Left ventricle myocardium inferior (tissue), 1 donor: ENCODE measurements at places on chromosomes 5 and 9. TPM values are rescaled to one million over a fixed set of nuclear protein-coding genes. Genes with fewer than 3 reads are reported as not detected.
A peak's percentile ranks its signal among the peaks of the same experiment; 100 is the strongest.

The BTNL9 gene
- total RNA-seq = 38.5 TPM

The AQP3 gene
- 13.6 TPM for total RNA-seq

The PAX5 gene
- not detected for total RNA-seq

The SLC6A7 gene
- not detected for total RNA-seq

The FBP2 gene
- 0.33 TPM for total RNA-seq

The ADAMTSL2 gene
- 6.0 TPM for total RNA-seq

The GABRA1 gene
- total RNA-seq = not detected

- DNase-seq = no peak
These were observed 162.2 kb downstream of the OXCT1 start for GRCh38 chr5:41707853-41708603.

DNA sequence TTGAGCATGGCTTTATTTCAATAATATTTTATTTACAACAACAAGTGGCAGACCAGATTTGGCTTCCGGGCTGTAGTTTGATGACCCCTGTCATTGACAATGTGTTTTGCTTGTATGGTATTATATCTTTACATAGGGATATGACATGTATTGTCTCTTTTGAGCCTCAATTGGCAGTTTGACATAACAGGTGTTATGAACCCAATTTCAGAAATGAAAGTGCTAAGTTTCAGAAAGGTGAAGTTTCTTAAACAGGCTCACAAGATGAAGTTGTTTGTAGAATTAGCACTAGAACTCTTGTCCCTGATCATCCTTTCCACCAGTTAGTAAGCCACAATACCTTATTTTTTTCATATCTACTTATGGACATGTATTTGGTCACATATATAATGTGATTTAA is 303.0 kb upstream of the GRIA1 start:
- DNase-seq = no peak

DNA sequence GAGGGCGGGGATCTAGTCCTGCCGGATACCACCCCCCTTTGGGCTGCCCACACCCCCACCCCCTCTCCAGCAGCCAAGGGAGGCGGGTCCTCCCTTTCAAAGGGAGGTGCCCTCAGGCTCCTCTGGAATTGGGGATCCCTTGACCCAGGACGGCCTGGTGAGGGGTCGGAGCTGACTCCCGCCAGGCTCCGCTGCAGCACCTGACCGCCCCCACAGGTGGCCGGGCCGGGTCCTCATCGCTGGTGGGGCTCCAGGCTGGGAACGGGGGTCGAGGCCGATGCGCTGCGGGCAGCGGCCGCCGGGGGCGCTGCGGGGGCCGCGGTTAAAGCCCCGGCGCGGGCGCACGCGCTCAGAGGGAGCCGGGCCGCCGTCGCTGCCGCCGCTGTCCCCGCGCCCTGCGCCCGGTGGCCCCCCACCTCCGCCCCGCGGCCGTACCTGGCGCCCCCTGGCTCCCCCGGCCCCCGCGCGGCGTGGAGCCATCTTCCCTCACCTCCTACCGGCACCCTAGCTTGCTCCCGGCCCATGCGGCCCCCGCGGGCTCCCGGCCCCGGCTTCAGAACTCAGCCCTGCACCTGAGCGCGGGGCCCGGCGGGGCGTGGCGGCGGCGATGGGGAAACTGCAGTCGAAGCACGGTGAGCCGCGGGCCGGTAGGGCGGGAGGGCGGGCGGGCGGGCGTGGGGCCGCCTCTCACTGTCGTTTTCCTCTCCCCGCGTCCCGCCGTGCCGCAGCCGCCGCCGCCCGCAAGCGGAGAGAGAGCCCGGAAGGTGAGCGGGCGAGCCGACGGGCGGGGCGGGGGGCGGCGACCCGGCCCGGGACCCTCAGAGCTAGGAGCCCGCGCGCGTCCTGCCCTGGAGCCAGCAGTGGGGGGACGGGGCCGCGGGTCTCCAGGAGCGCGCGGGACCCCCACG is at the start of gene NKD2:
Gene NKD2 (plus strand): TSS at position 352 of the 908 bp plus-strand sequence. CDS start 256 bp downstream, at position 608.
- DNase-seq = peak; percentile 25

DNA sequence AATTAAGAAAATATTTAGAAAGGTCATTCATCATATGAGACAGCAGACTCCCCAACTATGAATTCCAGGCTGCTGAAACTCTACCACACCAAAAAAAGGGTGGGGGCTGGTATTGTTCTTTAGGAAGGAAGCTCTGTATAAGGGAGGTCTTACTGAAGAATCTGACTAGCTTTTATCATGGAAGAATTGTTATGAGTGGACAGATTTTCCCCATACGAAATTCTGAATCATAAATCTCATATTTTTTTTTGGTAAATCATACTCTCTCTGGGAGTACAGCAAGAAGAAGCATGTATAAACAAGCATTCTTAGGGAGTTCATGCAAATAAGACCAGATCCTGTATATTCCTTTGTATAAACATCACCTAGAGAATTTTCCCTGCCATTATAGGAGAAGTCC is 220.0 kb downstream of the SLC12A2 start:
- no peak for DNase-seq

DNA sequence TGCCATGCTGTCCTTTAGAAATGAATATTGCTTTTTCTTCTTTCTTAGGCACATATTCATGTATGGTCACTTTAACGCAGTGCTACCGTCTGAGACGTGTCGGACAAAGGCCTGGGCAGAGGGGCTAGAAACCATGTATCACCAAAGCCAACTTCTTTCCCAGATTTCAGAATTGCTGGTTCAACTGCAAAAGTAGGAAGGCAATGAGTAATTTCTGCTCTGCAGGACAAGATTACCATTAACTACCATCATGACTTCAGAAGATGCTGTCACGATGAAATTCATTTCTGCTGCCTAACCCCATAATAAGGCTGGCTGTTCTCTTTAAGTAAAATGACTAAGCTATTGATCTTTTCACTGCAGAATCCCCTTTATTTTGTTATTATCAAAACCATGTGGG is 306.7 kb downstream of the PDE4D start:
- no peak for DNase-seq

DNA sequence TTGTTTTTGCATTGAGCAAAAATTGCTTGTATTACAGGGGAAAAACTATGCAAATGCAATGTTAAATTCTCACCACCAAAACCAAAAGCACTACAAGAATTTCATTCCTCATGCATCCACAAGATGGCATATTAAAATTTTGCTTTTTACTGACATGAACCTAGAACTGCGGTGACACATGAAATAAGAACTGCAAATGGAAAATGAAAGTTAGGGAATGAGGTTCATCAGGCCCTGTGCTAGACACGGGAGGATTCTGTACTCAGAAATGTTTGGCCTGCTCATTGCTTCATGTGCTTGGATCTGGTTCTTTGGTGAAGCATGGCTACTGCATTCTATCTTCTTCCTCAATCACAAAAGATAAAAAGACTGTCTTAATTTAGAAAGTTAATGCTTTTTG is 9.1 kb upstream of the RFK start:
- no peak for DNase-seq

DNA sequence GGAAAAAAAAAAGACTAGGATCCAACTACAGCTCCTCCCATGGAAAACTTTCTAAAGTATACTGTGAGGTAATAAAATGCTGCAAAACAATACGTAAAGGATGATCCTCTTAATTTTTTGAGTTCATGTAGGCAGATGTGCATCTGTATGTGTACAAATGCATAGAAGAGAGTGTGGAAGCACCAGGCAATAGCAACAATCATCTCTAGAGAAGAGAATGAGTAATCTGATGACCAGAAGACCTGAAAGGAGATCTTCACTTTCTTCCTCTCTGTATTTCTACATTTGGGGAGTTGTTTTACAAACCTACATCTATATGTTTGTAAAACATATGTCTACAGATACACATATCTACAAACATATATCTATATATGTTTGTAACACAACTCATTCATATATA is 29.3 kb upstream of the SPDL1 start:
- no peak for DNase-seq

DNA sequence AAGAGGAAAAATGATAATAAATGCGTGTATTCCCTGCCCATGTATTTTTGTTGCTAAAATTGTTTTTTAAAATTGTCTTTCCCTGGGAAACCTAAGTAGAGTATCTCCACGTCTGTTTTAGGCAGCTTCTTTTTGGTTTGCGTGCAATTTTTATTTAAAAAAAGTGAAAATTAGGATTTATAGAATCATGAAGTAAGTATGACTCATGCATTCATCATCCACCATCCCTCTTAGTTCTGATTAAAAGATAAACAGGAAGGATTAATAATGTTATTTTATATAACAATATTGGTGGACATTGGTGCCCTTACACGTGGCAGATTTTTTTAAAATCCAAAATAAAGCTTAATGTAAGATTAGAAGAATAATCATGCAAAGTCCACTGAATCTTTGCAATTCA is 358.7 kb downstream of the MED10 start:
- no peak for DNase-seq

DNA sequence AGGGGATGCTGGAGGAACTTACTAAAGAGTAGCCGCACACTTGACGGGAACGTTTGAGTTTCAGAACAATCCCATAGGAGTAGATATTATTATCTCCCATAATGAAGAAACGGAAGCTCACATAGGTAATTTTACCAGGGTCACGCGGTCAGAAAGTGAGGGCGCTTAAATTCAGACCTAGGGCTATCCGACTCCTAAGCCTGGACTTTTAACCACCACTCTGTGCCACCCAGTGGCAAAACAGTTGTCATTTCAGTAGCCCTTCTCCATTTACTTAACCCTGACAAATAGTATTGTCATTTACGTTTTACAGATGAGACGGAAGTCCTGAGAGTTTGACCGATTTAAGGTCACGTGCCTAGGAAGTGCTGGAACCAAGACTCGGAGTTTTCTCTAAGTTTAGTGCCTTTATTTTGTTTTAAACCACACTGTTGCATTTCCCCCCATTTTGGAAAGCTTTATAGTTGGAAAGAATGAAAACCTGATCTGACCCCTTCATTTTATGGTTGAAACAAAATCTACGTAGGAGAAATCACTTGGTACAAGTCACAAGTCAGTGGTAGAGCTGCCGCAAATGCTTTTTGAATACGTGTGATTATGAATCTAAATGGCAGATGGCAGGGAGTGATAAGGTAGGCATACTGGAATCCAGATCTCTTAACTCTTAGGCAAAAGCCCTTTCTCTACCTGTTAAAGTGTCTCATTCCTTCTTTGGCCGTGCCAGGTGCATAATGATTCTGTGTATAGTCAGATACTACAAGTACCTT is 650 bp downstream of the MRRF start:
- DNase-seq = no peak

GRCh38 chr9:96726946-96727345 is 50.9 kb downstream of the ZNF510 start:
- DNase-seq = no peak

GRCh38 chr9:115071176-115071575 is 46.8 kb downstream of the TNC start:
- DNase-seq = no peak

- no peak for DNase-seq
These were observed 50.7 kb downstream of the TRIP13 start for GRCh38 chr5:943201-943917.

- no peak for DNase-seq
These were observed 604.1 kb downstream of the TAF11L14 start for GRCh38 chr5:18238321-18238720.

GRCh38 chr9:133583586-133583985 is 25.6 kb downstream of the FAM163B start:
- DNase-seq = peak; percentile 91

DNA sequence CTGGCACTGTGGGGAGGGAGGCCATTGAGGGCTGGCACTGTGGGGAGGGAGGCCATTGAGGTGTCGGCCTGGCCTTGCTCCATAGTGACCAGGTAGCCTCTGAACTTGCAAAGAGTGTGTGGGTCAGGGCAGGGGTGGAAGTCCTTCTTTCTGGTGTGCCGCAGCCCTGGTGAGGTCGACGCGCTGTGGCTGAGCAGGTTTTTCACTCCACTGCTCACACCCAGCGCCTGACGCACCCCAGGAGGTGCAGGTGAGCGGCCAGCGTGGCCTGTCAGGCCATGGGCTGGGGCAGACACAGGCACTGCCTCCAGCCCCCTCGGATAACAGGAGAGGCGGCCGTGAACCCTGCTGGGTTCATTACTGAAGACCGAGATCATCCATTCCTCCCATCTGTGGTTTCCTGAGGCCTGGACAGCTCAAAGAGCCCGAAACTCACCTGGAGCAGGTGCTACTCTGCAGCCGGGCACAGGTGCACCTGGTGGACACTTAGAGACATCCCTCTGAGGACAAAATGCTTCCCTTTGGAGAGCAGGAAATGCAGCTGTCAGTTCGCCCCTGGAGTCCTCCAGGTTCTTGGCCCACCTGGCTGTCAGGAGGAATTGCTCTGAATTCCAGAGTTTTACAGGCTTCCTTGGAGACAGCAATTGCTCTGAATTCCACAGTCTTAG is 32.4 kb downstream of the LHX3 start:
- no peak for DNase-seq

DNA sequence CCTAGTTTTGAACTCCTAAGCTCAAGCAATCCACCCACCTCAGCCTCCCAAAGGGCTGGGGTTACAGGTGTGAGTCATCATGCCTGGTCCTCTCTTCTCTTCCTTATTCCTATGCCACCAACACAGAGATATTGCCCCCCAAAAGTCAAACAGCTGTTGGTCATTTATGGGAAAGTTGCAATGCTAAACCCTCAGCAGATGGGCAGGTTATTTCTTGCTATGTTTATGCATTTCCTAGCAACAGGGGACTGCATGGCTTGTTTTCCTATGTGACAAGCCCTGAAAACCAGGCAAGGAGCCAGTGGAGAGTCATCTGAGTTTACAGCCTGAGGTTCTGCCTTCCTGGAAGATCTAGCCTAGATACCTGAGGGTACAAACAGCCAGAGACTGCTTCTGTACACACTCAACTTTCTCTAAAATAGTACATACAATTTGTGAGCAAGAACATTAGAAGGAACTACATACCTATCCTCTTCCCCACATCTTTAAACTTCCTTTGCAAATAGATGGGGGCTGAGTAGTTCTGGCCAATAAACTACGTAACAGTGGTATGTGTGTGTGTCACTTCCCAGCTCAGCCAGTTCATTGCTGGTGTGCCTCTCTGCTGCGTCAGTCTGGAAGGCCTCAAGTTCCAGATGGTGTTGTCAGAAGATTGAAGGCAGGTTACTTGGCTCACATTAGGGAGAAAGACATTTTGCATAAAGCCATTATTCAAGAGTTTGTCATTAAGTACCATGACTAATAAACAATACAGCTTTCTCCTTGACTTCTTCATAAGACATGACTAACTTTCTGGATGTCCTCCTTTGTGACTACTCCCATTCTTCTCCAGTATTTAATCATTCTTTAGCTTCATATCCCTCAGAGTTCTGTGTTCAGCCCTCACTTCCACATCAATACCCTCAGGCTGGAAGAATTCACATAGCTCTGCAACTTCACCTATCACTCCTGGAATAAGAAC is 65.3 kb downstream of the CSNK1A1 start:
- DNase-seq = peak; percentile 73

GRCh38 chr9:92176068-92176799 is 61.0 kb upstream of the SPTLC1 start:
- no peak for DNase-seq

- DNase-seq = no peak
These were observed 9.7 kb downstream of the ZNF462 start for GRCh38 chr9:106872641-106873040.

- DNase-seq = no peak
These were observed 43.8 kb downstream of the TRIP13 start for GRCh38 chr5:936149-937144.

DNA sequence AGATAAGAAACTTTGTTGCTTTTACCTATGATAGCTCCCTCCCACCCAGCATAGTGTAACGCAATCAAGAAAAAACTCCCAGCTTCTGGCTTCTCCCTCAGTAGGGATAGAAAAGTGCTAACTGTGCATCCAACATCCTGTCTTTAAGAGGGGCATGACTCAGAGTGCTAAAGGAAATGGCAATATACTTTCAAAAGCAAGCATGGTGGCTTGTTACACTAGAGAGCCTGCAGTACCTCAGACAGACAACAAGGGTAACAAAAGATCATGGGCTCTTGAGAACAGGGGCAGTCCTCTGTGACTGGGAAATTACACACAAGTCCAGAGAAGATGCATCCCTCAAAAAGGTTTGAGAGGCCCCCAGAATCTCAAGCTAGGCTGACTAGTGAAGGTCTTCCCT is 37.8 kb downstream of the PRELID2 start:
- no peak for DNase-seq
